Activated naive CD8-positive, alpha-beta T cell treated with anti-CD3 and anti-CD28 coated beads, Interleukin-2, amount 10 ng/mL, durations not matched to agents 7 days and 5 days (primary cell): ENCODE measurements at places on chromosomes 13 and 19.
A peak's percentile ranks its signal among the peaks of the same experiment; 100 is the strongest.

GRCh38 chr13:33751151-33751550 lies 66.8 kb upstream of the RFC3 start:
- DNase-seq: no peak

DNA sequence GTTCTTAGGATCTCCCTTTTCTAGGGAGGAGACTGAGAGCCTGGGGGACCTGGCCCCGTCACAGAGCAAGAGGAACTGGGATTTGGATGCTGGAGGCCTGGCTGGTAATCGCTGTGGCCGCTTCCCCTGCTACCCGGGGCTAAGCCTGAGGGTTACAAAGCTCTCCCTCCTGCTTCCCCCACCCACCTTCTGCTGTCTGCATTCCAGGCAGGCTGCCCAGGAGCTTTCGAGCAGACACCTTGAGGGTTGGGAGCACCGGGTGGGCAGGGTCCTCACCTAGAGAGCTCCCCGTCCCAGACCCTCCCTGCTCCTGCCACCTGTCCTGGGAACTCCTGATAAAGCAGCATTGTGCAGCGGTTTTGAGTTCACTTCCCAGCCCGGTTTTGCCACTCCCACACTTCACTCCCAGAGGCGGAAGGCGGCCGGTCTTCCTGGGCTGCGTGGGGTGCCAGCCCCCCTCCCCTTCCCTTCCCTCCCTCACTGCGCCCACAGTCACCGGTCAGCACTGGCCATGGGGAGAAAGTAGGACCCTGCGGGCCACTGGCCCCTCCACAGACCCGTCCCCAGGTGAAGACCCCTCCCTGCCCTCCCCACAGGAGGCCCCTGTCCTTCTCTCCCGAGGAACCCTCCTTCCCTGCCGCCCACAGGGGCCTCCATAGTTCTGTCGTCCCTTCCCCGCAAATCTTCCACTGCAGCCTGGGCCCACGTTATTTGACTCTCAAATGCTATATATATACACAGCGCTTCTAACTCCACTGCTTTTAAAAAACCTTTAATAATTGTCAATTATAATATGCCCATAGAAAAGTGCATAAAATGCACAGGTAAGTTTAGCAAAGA lies 8.1 kb downstream of the PAK4 start:
- no peak for DNase-seq

- DNase-seq: no peak
Measured at GRCh38 chr13:52827839-52828238, 20.6 kb downstream of the PCDH8 start.

- DNase-seq: peak; percentile 78
Measured at GRCh38 chr19:10388957-10389356, 8.6 kb upstream of the TYK2 start.

DNA sequence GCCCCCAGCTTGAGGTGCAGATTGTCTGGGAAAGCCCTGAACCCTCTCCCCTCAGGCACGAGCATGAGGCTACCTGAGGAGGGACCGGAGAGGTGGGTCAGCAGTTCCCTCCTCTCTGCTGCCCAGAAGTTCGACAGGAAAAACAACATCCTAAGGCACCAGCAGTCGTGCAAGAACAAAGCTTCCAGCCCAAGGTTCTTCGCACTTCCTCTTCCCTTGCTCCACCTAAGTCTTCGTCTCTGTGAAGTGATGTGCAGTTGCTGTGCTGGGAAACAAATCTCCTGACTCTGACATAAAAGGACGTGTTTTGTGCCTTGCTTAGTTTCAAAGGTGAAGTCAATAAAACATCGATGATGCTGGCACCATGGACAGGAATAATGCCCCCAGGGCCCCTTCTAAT lies 173.3 kb downstream of the USP12 start:
- DNase-seq: no peak

DNA sequence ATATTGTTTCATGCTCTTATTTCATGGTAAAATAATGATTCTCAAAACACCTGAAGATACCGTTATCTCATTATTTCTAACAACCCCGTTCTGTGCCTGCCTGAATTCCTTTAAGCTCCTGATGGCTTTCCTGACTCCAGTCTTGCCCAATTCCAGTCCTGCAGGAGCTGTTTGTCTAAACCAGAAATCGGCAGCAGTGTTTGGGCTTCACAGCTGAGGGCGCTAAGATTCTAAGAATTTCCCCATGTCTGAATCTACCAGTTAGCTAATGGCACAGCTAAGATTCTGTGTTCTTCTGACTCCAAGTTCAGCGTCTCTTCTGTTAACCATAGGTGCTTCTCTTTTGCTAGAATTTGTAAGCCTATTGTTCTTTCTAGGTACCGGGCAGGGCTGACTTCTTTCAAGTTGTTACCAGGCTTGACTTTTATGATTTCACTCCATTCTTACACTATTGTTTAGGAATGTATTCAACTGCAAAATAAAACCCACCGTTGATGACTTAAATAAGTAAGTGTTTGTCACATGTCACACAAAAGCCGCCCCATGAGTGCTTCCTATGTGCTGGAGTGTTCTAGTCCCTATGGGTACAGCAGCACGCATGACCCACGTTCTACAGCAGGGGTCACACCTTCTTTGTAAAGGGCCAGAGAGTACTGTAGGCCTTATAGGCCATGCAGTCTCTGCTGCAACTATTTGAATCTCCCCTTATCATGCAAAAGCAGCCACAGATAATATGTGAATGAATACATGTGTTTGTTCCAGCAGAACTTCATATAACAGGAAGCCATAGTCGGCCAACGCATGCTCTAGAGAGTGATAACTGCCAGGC lies 168.3 kb upstream of the RNF113B start:
- no peak for DNase-seq

DNA sequence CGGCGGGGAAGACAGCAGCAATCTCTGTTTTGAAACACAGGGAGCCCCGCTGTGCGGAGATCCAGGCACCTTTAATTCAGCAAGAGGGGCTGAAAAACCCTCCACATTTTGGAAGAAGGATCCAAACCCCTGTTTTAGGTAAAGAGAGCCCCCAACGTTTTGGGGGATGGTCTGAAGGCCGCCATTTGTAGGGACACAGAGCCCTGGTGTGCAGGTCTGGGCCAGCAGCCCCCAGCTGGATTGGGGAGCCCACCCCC lies 3.5 kb upstream of the HOOK2 start:
- DNase-seq: no peak

DNA sequence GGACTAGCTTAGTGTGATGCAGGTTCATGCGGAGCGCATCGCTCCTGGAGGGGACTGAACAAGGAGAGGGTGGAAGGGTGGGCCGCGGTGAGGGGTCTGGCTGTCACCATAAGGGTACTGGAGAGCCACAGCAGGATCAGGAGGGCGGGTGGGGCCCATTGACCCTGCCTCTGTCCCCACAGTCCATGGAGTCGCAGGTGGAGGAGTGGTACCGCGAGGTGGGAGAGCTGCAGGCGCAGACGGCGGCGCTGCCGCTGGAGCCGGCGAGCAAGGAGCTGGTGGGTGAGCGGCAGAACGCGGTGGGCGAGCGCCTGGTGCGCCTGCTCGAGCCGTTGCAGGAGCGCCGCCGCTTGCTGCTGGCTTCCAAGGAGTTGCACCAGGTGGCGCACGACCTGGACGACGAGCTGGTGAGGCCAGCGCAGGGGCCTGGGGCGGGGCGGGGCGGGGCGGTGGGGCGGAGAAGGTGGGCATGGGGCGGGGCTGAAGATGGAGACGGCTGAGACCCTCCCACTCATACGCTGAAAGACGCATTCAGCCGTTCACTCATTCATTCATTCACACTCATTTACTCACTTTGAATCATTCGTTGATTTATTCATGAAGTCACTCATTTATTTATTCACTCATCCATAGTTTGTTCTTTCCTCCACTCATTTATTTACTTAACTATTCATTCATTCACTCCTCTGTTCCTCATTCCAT lies 27.5 kb upstream of the SHKBP1 start:
- peak; percentile 75 for DNase-seq

GRCh38 chr19:7917267-7918061 lies 2.7 kb upstream of the SNAPC2 start:
- peak; percentile 73 for DNase-seq

DNA sequence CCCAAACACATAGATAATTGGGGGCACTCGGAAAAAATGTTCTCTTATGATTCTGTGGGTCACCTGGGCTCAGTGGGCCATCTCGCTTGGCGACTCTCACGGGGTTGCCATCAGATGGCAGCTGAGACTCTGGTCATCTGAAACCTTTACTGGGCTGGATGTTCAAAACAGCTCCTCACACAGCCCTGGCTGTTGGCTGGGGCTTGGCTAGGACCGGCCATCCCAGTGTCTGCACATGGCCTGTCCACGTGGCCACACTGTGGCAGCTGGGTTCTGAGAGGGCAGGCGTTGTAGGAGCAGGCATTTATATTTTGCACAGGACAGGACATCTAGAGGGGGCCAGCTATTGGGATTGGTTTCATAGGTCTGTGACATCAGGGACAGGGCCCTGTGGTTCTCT lies 15.5 kb downstream of the MED25 start:
- no peak for DNase-seq

- DNase-seq: no peak
Measured at GRCh38 chr13:30442926-30443325, 20.6 kb downstream of the UBE2L5 start.

GRCh38 chr13:50366488-50367174 lies 351.4 kb downstream of the KCNRG start:
- no peak for DNase-seq

DNA sequence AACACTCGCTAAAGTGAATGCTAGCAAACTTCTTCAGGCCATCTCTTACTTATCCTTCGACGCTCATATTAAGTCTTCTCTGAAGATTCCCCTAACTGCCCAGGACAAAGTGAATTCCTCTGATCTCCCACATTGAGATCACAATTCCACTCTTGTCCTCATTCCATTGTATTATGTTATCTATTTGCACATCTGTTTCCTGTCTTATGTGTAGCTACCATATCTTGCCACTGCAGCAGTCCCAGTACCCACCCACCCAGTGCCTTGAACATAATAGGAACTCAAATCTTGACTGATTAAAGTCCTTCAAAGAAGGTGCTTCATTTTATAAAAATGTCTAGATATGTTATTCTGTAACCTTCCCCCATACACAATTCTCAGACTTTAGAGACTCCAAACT lies 702.3 kb downstream of the DIAPH3 start:
- DNase-seq: no peak

DNA sequence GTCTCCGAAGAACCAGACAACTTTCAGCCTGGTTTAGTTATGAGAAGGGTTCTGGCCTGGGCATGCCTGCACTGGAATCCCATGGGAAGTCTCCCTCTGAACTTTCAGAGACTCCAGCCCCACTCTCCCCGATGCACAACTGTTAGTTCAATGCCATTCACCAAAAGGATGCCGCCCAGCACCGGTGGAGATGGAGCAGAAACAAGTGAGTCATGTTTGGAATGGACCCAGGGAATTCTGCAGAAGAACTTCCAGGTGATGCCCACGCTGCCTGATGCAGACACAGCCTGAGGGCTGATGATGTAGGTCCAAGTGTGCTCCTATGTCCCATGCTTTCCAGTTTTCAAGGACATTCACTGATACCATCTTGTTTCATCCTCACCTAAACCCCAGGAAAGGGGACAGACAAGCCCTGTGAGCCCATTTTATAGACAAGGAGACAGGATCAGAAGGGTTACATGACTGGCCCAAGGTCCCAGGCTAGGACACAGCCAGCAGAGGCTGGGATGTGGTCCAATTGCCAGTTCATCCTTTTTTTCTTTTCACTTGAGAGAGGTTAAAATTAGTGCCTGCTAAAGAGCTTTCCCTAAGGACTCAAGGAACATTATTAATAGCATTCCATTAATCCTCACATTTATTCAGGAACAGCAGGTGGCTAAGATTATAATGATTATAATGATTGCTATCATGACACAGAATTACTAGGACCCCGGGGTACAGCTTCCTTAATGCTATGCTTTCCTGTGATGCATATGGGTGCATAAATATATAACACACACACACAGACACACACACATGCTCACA lies 39.5 kb downstream of the SIAH3 start:
- no peak for DNase-seq

- DNase-seq: no peak
Measured at GRCh38 chr13:75452564-75452963, 29.4 kb downstream of the TBC1D4 start.

DNA sequence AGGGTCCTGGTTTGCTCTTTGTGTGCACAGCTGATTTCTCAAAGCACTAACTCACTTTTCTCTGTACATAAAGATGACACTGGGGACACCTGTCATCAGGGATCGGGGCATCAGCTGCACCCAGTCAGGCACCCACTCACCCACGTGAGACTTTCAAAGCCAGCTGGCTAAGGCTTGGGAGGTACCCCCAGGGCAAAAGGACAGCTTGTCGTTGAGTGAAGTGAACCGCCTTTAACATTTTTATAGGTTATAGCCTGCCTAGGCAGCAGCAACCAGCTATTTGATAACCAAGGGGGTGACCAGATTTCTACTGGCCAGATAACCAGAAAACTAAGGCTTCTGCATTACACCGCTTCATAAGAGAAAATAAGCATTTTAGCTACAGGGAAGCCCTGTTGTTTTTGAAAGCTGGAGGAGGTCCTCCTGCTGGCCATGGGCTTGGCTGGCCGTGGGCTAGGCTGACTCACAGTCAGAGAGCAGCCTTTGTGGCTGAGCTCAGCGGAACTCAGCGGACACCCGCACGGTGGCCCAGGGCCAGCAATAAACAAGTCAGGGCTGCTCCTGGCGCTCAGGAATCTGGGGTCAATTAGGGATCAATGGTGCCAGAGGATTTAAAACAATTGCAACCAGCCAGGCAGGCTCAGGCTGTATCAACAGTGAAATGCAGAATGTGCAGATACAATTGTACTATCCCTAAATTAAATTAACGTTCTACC lies 57.1 kb downstream of the ALOX5AP start:
- no peak for DNase-seq

GRCh38 chr19:31127134-31127967 lies 221.9 kb downstream of the TSHZ3 start:
- DNase-seq: no peak

DNA sequence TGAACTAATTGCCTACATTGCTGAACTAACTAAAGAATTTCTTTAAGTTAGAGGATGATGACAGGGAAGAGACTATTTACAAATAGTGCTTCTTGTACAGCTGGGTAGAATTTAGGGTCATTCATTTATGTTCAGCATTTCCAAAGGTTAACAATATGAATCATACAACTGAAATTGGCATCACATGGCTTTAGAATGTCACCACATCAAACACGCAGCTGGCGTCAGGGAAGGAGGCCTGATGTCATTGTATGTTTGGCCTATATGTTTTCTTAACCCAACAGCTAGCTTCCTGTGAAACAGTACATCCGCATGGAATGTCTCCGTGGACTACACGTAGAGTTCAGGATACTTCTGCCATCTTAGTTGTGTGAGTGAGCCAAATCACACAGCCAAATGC lies 99.0 kb upstream of the TNFSF11 start:
- DNase-seq: no peak

DNA sequence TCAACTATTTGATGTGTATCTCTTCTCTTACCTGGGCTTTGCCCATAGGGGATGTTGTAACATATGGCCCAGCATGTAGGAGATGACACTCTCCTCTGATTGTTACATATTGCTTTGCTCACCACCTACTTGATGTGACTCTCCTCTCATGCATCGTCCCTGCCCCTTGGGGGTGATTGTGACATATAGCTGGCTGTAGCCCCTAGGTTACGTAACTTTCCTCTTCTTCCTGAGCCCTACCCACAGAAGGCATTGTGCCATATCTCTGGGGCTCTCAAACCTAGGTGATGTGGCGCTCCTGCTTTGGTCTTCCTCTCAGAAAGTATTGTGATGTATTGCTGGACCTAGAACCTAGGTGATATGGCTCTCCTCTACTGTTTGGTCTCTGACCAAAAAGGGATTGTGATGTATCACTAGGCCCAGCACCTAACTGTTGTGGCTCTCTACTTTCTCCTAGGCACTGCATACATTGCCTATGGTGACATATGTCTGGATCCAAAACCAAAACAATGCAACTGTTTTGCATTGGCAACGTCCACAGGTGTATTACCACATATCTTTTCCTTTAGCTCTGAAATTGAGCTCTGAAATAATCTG lies 71.9 kb upstream of the ZNF724 start:
- DNase-seq: no peak

GRCh38 chr13:31997641-31998040 lies 33.9 kb upstream of the FRY start:
- no peak for DNase-seq
